RKO (cell line): ENCODE measurements at places on chromosomes 2 and 18.

DNA sequence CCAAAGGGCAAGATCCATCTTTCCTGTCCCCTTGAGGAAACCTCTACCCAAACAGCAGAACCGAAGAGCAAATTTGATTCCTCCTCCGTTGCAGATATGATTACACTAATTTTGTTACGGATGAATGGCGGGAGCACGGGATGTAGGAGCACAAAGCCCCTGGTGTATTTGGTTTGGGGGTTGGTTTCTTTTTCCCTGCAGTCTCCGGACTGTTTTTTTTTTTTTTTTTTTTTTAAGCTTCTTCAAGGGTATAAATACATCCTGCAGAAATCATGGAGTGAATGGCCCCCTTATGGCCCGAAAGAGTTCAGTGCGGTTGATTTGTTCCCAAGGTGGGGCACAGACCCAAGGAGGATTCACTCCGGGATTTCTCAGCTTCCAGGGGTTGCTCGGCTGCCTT is 135.3 kb upstream of the SH3BP4 start:
- DNase-seq = no peak

- DNase-seq = no peak
Observed at GRCh38 chr2:151470556-151470955, 60.9 kb downstream of the RIF1 start.

- DNase-seq = no peak
Observed at GRCh38 chr2:37244017-37244416, 12.6 kb downstream of the NDUFAF7 start.

DNA sequence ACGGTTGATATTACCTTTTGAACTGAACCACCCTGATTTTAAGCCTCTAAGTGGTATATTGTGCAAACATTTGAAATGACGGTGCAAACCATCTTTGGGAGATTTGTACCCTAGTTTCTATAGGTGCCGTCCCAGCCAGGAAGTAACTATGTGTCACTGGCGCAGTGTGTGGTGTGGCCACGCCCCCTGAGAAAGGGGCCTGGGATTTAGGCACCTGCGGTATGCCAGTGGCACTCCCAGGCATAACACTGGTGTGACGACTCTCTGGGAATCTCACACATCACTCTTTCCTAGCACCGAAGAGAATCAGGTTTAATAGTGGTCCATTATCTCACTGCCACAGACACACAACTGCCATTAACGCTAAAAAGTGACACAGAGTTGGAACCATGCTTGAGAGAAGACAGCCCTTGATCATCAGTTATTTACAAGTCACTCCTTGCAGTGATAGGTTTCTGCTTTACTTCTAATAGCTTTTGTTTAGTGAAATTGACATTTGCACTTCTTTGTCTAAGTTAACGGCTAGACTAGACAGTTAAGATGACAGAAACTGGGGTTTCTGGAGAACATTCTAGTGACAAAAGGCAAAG is 11.1 kb downstream of the AQP4 start:
- no peak for DNase-seq

DNA sequence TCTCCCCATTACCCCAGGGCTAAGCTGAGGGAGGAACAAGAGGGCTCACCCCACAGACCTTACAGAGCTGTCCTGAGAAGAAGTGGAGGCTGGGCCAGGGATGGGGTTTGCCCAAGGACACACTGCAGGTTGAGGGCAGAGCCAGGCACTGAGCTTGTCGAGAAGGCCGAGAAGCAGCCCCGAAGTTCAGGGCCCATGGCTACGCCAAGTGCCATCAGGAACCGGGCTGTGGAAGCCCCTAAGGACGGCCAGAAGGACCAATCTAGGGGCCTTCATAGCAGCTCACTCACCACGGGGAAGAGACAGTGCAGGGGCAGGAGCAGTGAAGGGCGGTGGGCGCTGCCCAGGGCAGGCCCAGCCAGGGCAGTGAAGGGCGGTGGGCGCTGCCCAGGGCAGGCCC is 18.6 kb upstream of the AGXT start:
- DNase-seq = no peak

DNA sequence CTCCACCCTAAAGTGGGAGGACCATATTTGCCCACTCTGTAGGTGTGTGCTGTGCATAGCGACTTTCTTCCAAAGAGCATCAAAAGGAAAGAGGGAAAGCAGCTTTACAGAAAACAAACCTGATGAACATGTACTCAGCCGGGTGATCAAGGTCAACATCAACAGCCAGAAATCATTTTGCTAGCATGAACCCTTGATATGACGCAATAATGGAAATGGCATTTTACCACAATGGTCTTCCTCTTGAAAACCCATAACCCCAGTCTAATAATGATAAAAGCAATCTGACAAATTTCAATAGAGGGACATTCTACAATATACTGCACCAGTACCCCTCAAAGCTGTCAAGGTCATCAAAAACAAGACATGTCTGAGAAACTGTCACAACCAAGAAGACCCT is 350.2 kb downstream of the FBXO15 start:
- no peak for DNase-seq

DNA sequence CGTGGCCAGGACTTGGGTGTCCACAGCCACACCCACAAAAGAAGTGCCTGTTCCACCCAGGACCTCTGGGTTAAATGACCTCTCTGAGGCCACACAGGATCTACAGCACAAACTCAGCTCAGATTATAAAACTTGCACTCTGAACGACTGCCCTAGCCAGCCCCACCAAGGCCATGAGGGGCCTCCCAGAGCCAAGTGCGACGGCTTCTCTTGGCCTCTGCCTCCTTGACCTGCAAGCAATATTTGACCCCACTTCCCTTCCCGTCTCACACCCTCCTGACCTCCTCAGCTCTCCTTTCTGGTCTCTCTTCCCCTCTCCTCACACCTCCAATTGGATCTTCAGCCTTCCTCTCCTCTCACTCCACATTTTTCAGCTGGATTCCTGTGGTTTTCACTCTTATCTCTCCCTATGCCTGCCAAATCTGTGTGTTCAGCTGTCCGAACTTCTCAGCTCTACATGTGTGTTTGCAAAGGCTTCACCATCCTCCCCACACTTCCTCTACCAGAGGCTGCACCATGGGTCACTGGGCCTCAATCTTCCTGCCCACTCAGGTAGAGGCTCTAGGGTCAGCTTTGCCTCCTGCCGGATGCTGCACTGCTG is 25.3 kb upstream of the STEAP3 start:
- no peak for DNase-seq

- no peak for DNase-seq
Observed at GRCh38 chr2:204228169-204228886, 291.8 kb downstream of the ICOS start.

DNA sequence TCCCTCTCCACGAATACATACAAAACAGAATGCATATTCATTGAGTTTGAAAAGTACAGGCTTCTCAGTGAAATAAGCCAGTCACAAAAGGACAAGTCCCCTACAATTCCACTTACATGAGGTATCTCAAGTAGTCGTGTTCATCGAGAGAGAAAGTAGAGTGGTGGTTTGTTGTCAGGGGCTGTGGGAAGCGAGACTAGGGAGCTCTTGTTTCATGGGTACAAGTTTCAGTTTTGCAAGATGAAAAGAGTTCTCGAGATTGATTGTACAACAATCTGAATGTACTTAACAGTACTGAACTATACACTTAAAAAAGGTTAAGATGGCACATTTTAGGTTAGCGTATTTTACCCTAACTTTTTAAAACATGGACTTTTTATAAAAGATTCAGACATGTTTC is 71.5 kb upstream of the TTC39C start:
- no peak for DNase-seq

DNA sequence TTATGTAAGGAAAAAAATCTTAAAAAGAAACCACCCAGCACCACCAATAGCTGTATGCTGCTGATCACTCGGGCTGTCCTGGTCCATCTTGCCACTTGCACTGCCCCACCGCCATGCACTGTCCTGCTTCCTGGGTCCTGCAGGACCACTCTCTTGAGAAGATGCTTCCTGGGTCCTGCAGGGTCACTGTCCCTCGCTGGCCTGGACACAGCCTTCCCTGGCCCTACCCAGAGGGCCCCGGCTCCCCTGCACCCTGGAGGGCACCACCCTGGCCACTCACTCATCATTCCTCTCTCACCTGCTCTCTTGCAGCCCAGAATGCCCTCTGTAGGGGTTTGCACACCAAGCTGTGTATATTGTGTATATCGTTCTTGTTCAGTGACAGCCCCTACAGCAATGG is 2.4 kb upstream of the OTOS start:
- no peak for DNase-seq
